ENCODE measurements at places on chromosomes 5 and 9. TPM values are rescaled to one million over a fixed set of nuclear protein-coding genes. Genes with fewer than 3 reads are reported as not detected.

- no peaks in the 10 kb centered on the region for H3K27me3 ChIP-seq
- DNase-seq, result no peak
- H3K4me1 ChIP-seq, result no peaks in the 10 kb centered on the region
These were observed 190.5 kb upstream of the PPP1R26 start for GRCh38 chr9:135289081-135289491.

DNA sequence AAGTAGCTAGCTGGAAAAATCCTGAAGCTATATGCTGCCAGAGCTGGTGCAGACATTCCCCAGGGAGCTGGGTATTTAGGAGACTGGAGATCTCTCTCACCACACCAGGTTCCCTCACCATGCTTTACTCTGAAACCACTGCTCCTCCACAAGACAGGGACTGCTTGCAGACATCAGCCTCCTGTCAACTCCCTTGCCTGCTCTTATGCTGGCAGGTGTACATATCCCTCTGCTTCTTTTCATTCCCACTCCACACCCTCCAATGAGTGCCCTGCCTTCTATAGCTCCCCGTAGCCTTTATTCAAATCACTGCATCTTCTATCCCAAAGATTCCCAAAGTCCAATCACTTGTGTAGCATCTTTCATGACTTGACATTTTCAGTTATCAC lies 380.7 kb downstream of the NFIB start:
- H3K4me1 ChIP-seq, result no peaks in the 10 kb centered on the region
- no peak overlapping the region for H3K4me3 ChIP-seq
- no peak overlapping the region for H3K27ac ChIP-seq

- no peaks in the 10 kb centered on the region for H3K4me1 ChIP-seq
- H3K4me3 ChIP-seq, result no peak overlapping the region
- no peak for DNase-seq
- no peak overlapping the region for H3K27ac ChIP-seq
- no peaks in the 10 kb centered on the region for H3K27me3 ChIP-seq
- H3K36me3 ChIP-seq, result no peaks in the 10 kb centered on the region
These were observed 32.7 kb upstream of the TLR4 start for GRCh38 chr9:117671468-117671867.

The OBP2B gene
- total RNA-seq, result 0.88 TPM

GRCh38 chr9:104963076-104963475 lies 35.1 kb upstream of the ABCA1 start:
- DNase-seq, result no peak
- no peaks in the 10 kb centered on the region for H3K36me3 ChIP-seq
- no peak overlapping the region for H3K27ac ChIP-seq
- no peak overlapping the region for H3K4me3 ChIP-seq

DNA sequence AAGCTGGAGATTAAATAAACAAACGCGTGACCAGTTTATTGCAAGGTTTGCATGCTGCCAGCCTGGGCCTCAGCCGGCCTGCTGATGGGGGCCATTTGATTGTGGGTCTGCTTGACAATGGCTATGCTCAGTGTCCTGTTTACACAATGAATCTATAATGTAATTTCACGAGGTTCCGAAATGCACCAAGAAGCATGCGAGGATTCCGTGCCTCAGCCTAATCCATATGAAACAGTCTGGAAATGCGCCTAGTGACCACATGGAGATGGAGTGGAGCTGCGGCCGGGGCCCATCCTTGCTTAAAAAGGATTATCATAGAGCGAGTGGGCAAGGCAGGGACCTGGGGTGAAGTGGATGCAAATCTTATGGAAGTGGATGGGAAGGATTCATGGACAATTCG lies 382.4 kb downstream of the CDK5RAP2 start:
- H3K27me3 ChIP-seq, result no peaks in the 10 kb centered on the region
- no peaks in the 10 kb centered on the region for H3K36me3 ChIP-seq
- H3K4me1 ChIP-seq, result no peaks in the 10 kb centered on the region
- H3K4me3 ChIP-seq, result no peak overlapping the region
- DNase-seq, result no peak

All from breast epithelium (tissue), 4 donors.